ENCODE measurements at places on chromosomes 4 and X.
A peak's percentile ranks its signal among the peaks of the same experiment; 100 is the strongest.

GRCh38 chrX:103215425-103215991, 600 bp downstream of the BEX4 start:
- DNase-seq, result peak; percentile 17
- H3K36me3 ChIP-seq, result no peaks in the 10 kb centered on the region
- H3K27me3 ChIP-seq, result peaks cover 16% of the 10 kb centered on the region
- H3K4me3 ChIP-seq, result peak overlapping the region; percentile 86
- no peaks in the 10 kb centered on the region for H3K4me1 ChIP-seq

DNA sequence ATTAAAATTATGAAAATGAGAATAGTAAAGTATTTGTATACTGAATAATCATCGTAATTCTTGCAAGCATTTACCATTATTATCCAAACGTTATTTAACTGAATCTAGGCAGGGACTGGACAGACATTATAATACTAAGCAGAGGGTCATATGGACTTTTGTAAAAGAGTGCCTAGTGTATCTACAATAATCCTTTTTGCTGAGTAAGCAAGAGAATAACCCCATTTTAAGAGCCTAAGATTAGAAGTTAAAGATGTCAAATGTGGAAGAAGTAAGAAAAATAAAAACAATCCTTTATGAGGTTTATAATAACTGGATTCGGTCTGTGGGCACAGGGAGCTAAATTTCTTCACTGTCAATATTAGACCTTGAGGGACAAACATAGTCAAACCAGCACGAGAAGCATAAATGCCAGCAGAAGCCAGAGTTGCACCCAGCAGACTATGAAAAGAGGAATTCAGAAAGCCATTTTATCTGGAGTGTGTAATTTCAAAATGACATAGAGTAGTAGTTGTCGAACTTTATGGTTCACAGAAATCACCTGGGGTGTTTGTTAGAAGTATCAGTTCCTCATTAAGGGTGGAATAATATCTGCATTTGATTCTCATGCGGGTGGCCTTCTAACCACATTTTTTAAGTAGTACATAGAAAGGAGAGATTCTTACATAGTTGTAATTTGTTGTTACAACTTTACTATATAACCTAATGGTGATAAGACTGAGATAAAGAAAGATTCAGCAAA, 39.7 kb upstream of the DCLK2 start:
- no peaks in the 10 kb centered on the region for H3K36me3 ChIP-seq
- H3K4me3 ChIP-seq, result no peak overlapping the region
- no peak overlapping the region for H3K27ac ChIP-seq
- H3K27me3 ChIP-seq, result no peaks in the 10 kb centered on the region

DNA sequence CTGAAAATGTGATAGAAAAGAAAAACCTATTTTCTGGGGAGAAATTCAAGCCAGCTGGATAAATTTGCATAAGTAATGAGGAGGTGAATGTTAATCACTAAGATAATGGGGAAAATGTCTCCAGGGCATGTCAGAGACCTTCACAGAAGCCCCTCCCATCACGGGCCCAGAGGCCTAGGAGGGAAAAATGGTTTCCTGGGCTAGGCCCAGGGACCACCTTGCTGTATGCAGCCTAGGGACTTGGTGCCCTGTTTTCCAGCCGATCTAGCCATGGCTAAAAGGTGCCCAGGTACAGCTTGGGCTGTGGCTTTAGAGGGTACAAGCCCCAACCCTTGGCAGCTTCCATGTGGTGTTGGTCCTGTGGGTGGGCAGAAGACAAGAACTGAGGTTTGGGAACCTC, 46.6 kb upstream of the TRPC5OS start:
- no peak for DNase-seq
- H3K4me1 ChIP-seq, result no peaks in the 10 kb centered on the region

GRCh38 chr4:185638548-185639301, 103.4 kb upstream of the PDLIM3 start:
- H3K36me3 ChIP-seq, result no peaks in the 10 kb centered on the region
- no peak overlapping the region for H3K4me3 ChIP-seq
- peaks cover 9% of the 10 kb centered on the region for H3K4me1 ChIP-seq
- H3K27ac ChIP-seq, result no peak overlapping the region
- H3K27me3 ChIP-seq, result no peaks in the 10 kb centered on the region

DNA sequence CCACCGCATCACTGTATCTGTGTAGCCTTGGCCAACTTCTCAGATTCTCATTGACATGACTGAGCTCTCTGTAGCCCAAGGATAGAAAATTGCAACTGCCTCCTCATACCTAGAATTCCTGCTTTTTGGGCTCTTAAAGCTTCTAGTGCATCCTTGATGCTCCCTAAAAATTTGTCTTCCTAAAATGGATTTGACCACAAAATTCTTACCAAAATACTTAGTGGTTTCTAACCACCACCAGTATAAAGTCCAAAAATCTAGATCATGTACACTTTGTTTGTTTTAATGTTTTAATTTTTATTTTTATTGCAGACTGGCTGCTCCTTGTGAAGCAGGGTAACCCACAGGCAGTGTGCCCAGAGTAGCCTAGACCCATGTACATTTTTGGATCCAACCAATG, 75.5 kb downstream of the TBC1D9 start:
- peaks cover 62% of the 10 kb centered on the region for H3K36me3 ChIP-seq
- peaks cover 2% of the 10 kb centered on the region for H3K4me1 ChIP-seq
- H3K27me3 ChIP-seq, result no peaks in the 10 kb centered on the region
- no peak for DNase-seq
- H3K4me3 ChIP-seq, result no peak overlapping the region
- no peak overlapping the region for H3K27ac ChIP-seq

DNA sequence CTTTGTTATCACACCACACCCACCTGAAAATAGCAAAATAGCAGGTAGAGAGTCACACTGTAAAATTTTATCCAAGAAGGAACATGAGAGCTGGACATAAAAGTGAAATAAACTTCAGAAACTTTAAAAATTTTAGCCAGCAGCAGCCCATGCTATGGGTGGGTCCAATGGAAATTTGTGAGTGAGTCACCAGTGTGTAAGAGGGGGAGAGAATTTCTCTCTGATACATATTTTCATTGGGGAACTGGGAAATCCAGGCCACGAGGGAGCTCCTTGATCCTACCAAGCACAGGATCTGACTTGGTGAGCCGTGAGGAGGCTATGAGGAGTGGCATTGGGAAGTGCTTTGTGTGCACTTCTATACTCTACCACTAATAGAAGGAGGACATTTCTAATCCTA, 136.3 kb downstream of the FAAH2 start:
- no peak for DNase-seq

DNA sequence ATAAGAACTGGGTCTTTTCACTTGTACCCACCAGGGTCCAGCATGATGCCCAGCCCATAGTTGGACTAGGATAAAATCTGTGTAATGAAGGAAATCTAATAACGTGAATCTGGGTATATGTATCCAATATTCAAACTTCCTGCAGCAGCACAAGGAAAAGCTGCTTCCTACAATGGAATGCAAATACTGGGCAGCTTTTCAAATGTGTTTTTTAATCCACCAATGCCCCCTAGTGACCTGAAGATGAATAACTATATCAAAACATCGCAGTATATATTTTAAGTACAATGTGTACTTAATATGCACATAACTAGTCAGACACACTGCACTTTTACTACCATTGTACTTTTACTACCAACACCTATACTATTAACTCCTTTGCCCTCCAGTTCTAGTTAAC, 5.3 kb downstream of the APOO start:
- DNase-seq, result no peak
- peak overlapping the region; percentile 36 for H3K4me3 ChIP-seq
- no peaks in the 10 kb centered on the region for H3K36me3 ChIP-seq
- no peaks in the 10 kb centered on the region for H3K27me3 ChIP-seq
- H3K4me1 ChIP-seq, result peaks cover 54% of the 10 kb centered on the region
- peak overlapping the region; percentile 39 for H3K27ac ChIP-seq

- H3K27me3 ChIP-seq, result no peaks in the 10 kb centered on the region
- no peak overlapping the region for H3K4me3 ChIP-seq
- no peaks in the 10 kb centered on the region for H3K36me3 ChIP-seq
- peaks cover 10% of the 10 kb centered on the region for H3K4me1 ChIP-seq
These were observed 22.3 kb upstream of the HERC3 start for GRCh38 chr4:88570001-88570400.

DNA sequence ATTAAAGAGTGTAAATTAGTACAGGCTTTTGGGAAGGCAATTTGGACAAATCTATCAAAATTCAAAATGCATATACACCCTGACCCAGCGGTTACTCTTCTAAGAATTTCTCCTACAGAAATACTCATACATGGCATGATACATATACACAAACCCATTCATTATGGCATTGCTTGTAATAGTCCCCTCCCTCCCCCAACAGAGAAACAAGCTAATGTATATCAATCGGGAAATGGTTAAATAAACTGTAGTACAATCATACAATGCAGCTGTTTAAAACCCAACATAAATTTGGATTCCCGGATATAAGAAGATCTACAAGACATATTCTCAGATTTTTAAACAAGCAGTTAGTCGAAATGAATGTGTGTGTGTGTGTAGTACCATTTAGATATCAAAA, 808 bp downstream of the HUWE1 start:
- no peak for DNase-seq
- H3K36me3 ChIP-seq, result peaks cover 10% of the 10 kb centered on the region
- H3K4me3 ChIP-seq, result peak overlapping the region; percentile 69
- H3K4me1 ChIP-seq, result peaks cover 4% of the 10 kb centered on the region
- peak overlapping the region; percentile 81 for H3K27ac ChIP-seq

- no peaks in the 10 kb centered on the region for H3K27me3 ChIP-seq
- no peaks in the 10 kb centered on the region for H3K36me3 ChIP-seq
- H3K4me3 ChIP-seq, result no peak overlapping the region
- H3K4me1 ChIP-seq, result no peaks in the 10 kb centered on the region
- no peak for DNase-seq
These were observed 11.9 kb downstream of the SULT1E1 start for GRCh38 chr4:69848028-69848427.

DNA sequence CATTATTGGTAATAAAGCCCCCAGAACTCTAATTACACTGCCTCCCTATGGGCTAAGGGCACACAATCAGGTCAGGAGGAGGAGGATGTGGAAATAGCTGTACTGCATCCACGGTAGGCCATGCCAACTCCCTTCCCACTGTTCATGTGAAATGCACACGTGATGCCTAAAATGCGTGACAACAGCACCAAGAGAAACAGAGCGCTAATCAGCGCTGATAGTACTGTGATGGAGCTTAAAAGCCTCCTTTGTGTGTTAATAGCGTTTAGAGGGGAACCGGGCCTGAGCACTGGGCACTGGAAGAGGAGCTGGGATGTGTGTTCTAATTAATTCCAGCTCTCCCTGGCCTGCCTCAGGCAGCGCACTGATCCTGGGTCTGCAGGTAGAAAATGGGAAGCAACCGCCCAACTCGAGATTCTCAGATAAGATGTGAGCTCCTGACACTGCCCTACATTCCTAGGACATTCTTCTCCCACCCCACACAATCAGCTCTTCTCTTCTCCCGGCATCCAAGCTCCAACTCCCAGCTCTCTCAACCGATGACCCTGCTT, 12.9 kb downstream of the DCTD start:
- H3K27me3 ChIP-seq, result no peaks in the 10 kb centered on the region
- no peak overlapping the region for H3K4me3 ChIP-seq
- no peaks in the 10 kb centered on the region for H3K4me1 ChIP-seq
- H3K36me3 ChIP-seq, result peaks cover 84% of the 10 kb centered on the region
- H3K27ac ChIP-seq, result no peak overlapping the region

Data from heart left ventricle (tissue), 16 donors.